ENCODE measurements at places on chromosomes 2 and 18.

- no peak for DNase-seq
Observed at GRCh38 chr18:21997207-21998143, 171.9 kb upstream of the GATA6 start.

- no peak for DNase-seq
Observed at GRCh38 chr2:12554224-12555011, 162.3 kb upstream of the TRIB2 start.

- no peak for DNase-seq
Observed at GRCh38 chr2:66596256-66596655, 161.3 kb downstream of the MEIS1 start.

DNA sequence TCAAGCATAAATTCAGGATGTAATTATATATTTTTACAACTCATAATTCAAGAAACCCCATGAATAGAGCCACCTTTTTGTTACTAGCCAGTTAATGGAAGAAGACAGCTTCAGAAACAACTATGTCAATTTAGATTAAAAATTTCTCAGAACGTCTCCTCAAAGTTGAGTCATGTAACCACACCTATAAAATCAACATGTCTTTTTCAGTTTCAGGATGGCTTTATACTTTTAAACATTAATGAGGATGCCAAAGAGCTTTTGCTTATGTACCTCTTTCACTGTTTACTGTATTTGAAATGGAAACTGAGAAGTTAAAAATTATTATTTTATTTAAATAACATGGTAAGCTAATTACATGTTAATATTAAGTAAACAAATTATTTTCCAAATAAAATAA, 280.1 kb downstream of the PTH2R start:
- no peak for DNase-seq

DNA sequence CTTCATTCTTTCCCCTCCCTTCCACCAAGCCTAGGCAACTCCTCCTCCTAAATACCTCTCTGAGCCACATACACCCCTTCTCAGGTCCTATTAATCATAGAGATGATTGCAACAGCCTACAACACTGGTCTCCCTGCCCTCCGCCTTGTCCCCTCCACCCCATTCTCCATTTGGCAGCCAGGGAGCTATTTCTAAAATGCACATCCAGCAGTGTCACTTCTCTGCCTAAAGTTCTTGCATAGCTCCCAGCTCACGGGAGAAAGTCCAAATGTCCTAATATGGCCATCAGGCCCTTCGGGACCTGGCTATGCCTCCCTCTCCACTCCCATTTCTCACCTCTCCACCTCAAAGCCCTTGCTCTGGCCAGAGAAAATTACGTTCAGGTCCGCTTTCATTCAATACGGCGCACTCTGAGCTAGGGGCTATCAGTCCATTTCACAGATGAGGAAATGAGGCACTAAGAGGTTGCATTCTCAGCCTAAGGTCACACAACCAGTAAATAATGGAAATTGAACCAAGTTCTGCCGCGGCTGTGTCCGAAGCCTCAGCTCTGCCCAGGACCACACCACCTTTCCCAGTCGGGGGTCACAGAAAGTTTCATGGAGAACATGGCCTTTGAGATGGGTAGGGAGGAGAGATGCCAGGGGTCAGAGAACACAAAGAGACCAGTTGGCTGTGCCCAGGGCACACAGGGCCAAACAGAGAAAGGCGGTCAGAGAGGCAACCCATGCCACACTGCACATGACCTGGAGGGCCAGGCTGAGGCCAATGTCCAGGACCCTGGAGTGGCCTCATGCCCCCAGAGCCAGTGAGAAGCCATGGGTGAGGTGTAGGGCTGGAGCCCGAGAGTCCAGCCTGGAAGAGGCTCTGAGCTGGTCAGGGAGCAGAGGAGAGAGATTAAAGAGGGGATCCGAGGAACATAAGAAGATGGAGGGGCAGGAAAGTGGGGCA, 72.8 kb downstream of the TNS1 start:
- DNase-seq, result no peak

GRCh38 chr18:5974696-5975095, 79.4 kb upstream of the TMEM200C start:
- no peak for DNase-seq

All from NCI-H1417 (cell line).